ENCODE measurements at places on chromosomes 5 and 9.

GRCh38 chr5:150122536-150123481, 32.8 kb downstream of the PDGFRB start:
- no peak for DNase-seq

- no peak for DNase-seq
Measured at GRCh38 chr9:123614306-123615263, 258.6 kb downstream of the CRB2 start.

- no peak for DNase-seq
Measured at GRCh38 chr5:178207917-178208280, 3.6 kb downstream of the HNRNPAB start.

DNA sequence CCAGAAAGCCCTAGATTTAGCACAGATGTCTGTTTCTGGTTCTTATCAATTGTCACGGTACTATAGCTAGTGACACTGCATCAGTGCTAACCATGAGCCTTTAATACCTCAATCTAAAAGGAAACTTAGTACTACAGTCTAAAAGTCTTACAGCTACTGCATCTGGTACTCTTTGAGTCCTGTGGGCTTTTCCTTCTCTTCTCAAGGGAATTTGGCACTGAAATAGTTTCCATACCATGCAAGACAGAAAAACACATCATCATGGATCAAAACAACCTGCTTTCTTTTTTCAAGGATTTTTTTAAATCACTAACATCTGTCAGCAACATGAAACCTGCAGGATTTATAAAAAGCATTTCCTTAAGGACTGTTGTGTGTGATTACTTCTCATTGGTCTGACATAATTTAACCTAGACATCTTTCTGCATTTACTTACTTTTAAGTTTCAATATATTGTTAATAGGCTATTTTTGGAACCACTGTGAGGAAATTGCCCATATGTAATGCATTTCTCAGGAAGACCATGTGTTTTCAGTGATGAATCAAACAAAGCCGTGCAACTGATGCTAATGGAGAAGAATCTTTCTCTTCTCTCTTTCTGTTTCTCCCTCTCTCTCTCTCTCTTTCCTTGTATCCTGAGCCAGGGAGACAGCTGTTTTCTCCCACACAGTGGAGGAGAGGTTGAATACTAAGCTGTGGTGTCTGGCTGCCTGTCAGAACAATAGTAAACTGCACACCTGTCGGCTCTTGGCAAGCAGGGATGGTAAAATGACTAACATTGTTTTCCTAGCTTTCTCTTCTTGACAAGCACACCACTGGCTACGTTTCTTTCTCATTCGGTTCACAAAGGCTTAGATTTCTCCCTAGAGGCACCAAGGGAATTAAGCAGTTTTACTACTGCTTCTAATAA, 273.4 kb downstream of the CSNK1G3 start:
- no peak for DNase-seq

DNA sequence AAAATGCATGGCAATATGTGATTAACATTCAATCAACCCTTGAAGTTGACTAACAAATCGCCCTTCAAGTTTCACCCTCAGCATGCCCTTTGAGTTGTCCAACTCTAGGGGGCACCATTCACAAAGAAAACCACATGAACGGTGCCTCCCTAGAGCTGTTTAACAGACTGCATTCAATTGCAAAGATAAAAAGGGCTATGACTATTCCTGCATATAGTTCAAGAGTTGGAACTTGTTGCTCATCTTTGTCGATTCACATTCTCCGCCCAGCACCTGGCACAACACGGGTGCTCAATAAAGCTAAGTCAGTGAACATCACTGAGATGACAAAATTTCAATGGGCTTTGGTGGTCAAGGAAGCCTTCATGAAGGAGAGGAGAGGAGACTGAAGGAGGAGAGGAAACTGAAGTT, 69.6 kb upstream of the SLC30A5 start:
- no peak for DNase-seq

DNA sequence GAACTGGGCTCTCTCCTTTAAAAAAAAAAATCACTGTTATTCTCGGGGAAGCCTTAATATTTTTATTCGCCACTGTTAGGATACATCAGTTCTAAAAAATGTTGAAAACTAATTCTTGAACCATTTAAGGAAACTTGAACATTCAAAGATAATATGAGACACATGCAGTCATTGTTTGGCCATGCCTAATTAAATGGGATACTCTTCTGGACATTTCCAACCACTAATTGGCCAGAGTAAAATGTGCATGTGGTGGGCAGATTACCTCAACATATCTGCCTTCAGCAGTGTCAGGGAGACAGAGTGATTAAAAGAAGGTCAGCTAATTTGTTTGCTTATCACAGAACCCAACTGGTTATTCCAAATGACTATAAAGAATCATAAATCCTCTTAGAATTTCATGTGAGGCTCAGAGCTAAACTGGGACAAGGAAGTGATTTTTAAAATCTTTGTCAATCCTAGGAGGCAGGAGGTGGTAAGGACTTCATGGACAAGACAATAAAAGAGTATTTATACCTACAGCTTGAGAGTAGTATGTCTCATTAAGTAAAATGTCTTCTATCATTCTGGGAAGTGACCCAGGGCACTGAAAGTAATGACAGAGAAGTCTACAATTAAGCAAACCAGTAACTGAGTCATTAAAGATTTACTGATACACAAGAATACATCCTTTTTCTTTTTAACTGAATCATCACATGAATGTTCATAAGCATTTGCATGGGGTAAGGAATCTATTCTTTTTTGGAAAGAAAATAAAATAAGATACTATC, 242.9 kb upstream of the TRPM3 start:
- no peak for DNase-seq

DNA sequence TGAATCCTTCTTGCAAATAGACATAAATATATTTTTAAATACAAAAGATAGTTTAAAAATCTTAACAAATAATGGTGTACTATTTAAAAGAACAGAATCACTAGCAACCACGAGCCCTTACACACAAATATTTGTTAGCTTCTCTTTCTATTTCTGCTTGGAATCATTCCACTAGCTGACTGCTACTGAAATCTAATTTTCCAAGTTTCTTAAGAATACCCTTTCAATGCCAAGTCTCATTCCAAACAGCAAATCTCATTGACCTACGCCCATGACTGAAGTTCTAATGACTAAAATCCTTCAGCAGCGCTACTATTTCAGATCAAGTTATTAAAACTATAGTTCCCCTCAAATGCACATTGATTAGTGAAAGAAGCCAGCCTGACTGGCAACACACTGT, 13.2 kb upstream of the PPP1R2B start:
- DNase-seq, result no peak

GRCh38 chr9:110897943-110898342, 140.3 kb downstream of the LPAR1 start:
- no peak for DNase-seq

DNA sequence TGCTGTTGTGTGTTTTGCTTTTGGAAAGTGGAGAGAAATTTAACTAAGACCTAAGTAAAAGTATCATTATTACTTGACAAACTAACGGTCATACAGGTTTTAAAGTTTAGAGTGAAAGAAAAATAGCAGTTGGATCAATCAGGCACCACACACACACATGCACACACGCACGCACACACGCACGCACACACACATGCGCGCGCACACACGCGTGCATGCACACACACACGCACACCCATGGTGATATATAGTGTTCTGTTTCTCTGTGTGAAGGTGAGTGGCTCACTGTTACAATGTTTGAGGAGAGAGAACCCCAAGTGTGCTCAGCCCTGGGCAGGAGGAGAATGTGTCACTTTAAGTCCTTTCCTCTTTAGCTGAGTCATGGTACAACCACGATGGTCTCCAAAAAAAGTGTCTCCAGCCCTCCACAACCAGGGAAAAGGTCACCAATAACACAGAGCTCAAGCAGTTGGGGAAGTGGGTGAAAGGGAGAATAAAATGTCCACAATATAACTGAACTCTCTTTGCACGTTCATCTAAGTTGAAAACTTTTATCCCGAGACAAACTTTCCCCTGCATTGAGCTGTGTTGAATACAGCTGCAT, 3.2 kb downstream of the ZNF366 start:
- no peak for DNase-seq

DNA sequence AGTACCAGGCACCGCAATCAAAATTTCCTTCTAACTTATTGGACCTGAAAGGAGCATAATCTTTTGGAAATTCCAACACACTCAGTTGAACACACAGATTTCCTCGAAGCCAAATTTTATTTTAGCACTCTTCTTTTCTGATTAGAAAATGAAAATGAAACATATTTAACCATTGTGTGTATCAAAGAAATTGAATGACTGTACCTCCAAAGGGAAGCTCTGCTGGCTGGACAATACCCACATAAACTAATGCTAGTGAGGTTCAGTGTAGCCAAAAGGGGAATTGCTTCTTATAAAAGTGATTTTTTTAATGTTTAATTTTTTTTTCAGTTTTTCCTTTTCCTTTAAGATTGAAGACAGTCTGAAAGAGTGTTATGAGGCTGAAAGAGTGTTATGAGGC, 239.6 kb upstream of the NREP start:
- no peak for DNase-seq

DNA sequence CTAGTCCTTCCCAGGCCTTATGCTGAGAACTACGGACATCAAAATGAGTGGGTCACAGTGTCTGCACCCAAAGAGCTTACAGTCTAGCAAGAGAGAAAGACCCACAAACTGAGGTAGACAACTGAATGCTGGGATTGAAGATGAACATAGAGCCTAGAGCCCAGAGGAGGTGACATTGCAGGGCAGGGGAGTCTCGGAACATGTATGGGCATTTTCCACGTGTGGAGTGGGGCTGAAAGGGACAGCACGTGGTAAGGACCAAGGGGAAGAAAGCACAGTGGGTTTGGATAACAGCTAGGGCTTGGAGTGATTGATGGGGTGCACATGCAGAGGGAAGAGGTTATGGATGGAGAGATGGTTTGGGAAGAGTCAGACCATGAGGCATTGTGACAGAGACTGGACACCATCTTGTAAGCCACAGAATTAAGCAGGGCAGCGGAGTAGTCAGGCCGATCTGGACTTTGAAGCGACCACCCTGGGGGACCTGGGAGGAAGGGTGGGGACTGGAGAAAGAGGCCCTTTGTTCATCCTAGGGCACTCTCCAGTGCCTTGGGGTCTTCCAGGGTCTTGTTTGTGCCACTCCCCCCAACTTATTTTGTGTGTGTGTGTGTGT, 47.5 kb upstream of the SH3PXD2B start:
- DNase-seq, result no peak
